ENCODE measurements at places on chromosomes 12 and 14. TPM values are rescaled to one million over a fixed set of nuclear protein-coding genes. Genes with fewer than 3 reads are reported as not detected.

DNA sequence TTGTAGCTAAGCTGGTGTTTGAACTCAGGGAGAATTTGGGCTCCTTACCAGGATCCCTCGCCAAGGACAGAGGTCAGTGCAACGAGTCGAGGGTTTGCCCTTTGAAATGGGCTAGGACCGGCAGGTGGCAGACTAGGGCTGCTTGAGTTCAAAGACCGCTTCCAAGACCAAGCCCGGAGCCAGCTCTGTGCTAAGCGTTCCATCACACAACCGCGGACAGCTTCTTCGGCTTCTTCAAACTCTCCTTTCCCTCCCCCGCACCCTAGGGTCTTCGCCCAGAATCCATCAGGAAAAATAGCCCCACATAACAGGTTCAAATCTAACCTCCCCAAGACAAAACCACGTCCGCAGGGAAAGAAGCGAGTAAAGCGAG, 705 bp upstream of the FLVCR2 start:
- DNase-seq = peak; percentile 68

DNA sequence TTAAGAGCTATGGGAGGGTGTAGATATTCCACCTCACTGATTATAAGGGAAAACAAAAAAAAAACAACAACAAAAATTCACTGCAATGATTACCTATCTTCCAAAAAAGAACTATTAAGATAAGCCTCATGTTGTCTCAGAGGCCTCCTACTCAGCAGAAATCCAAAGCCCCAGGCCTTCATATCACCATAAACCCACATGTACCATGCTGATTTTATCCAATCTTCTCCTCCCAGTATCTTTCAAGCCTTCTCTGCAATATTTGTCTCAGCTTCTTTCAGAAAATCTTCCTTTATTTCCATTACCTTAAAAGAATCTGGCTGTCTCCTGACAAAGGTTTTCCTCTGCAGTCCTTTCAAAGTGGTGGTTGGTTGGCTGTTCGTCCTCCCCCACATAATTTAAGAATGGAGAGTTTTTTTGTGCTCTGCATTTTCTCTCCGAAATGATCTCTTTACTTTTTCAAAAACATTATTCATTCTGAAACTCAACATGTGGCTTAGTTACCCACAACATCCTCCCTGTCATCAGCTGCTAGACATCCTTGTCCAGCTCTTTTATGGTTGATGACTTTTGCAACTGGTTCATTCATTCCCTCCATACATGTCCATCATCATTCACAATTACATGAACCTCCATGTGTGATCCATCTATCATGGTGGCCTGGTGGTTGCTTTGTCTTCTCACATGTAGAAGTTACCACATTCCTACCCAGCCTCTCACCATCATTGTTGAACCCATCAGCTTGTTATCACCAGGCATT, 2.9 kb upstream of the EPYC start:
- DNase-seq = no peak

GRCh38 chr14:33509454-33509853, 441.4 kb downstream of the EGLN3 start:
- no peak for DNase-seq

DNA sequence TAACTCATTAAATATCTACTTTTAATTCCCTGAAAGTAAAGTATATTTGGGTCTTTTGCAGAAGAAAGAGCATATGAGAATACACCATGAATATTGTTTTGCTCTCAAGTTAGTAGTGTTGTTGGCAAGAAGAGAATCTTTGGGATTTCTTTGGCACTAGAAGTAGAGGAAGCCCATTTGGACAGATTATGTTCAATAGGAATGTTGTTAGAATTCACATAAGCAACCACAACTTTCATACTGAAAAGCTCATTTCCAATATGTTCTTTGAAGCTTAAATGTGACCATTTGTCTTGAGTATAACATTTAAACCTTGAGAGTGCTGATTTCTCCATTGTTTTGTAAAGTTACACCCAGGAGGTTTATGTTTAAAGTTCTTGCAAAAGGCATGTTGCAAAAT, 37.6 kb downstream of the PLEKHG7 start:
- no peak for DNase-seq

GRCh38 chr12:130199581-130200390, 37.5 kb downstream of the FZD10 start:
- no peak for DNase-seq

P2RX7 gene
- 1.2 TPM for total RNA-seq

BBS10 gene
- total RNA-seq = 4.9 TPM

- no peak for DNase-seq
These were observed 906.7 kb downstream of the AACS start for GRCh38 chr12:125971981-125972380.

GPRC5D gene
- not detected for total RNA-seq

- peak; percentile 52 for DNase-seq
These were observed 12.4 kb upstream of the SLC6A15 start for GRCh38 chr12:84924981-84925380.

DNA sequence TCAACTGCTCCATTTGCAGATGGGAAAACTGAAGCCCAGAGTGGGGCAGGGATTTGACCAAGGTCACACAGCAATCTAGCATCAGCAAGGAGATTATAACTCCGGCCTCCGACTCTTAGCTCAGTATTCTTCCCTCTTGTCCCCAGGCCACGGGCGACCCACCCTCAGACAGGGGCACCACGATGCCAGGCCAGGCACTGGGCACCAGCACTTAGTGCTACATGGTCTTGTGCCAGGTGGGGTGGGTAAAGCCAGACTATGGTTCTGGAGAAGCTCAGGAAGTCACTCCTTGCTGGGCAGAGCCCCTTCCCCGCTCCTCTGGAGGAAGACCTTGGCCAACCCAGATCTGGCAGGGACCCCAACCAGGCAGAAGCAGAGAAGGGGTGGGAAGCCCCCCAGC, 41.5 kb downstream of the SYNE3 start:
- DNase-seq = no peak

SCNN1A gene
- total RNA-seq = 5.7 TPM

FGD4 gene
- 16.4 TPM for total RNA-seq

DNA sequence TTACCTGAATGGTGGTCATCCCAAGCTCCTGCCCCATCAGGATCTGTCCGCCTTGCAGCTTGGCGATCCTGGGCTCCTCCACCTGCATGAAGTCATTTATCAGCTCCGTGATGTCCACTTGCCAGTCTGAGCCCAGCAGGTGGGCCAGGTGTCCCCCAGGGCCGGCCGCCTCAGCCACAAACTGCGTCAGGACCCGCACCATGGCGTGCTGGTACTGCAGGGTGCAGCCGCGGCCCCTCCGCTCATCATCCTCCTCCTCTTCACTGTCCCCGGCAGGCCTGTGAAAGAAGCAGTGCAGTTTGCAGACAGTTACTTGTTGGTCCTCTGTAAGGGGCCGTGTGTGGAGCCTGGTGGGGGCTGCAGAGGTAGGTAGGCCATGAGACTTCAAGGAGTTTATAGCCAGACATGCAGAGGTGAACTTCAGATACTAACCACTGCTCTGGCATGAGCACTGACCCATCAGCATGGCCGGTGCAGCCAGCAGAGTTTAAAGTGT, 228.5 kb downstream of the GLT1D1 start:
- no peak for DNase-seq

DNA sequence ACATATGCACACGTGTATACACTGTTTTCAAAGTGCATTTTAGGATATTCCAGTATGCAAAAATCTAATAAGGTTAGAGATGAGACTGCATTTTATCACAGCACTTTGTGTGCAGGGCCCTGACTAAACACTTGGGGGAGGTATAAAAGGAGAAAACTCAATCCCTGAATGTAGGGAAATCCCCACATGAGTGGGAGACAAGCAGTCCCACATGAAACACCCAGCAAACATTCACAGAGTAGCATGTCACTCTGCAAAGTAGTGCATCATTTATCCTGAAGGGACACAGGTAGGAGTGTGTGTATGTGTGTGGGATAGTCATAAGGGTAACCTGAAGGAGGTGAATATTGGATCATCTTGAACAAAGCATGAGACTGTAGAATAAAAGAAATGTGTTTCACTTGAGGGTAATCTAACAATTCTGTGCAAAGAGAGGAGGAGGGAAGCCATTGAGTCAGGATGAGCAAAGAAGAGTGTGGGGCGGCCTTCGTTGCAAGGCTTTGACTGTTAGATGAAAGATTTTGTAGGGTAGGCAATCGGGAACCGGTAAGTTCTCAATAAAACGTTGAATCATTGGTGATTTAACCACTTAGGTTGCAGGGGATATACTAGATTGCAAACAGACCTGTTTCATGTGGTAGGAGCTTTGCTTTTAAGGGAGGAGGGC, 2.9 kb downstream of the PRPF40B start:
- peak; percentile 27 for DNase-seq

DNA sequence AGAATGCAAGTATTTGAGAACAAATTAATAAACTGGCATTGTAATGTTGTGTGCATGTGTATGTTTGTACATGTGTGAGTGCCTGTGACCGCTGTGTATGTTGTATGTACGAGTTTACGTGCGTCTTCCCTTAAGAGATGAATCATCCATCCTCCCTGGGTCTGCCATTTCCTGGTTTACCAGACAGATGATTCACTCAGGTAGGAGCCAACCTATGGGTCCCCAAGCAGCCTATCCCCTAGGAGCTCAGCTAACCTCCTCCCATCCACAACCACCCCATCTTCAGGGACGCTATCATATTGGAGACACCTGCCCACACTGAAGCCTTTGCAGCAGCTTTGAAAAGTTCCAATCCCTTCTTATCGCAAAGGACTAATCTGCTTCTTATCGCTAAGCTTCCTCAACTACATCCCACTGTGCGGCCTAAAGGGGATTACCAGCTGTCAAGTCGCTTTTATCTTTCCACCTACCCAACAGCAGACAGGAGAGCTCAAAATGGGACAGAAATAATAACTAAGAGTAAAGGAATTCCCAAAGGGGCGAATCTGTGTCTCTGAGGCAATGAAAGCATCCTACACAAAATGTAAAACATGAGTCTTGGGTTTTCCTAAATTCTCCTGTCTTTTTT, 81.5 kb upstream of the TMCC3 start:
- DNase-seq = no peak

TCL1B gene
- not detected for total RNA-seq

Measured in Caki2 (cell line).